ENCODE measurements at places on chromosomes 2 and 18. TPM values are rescaled to one million over a fixed set of nuclear protein-coding genes. Genes with fewer than 3 reads are reported as not detected.

Gene MYOM1
- 0.09 TPM for total RNA-seq

Gene REG3A
- total RNA-seq, result not detected

Gene FARSB
- total RNA-seq, result 43.4 TPM

Gene DTNA
- 0.14 TPM for total RNA-seq

Gene KIF5C
- total RNA-seq, result 0.32 TPM

Gene CCDC178
- not detected for total RNA-seq

Gene CHMP3
- total RNA-seq, result 126 TPM

Gene TBC1D8
- 69.0 TPM for total RNA-seq

Gene ACSL3
- total RNA-seq, result 135 TPM

Gene KCNE4
- total RNA-seq, result 0.65 TPM

Gene ATP6V1C2
- 0.07 TPM for total RNA-seq

Gene LRATD1
- total RNA-seq, result 0.07 TPM

Gene LPIN1
- 8.7 TPM for total RNA-seq
